ENCODE measurements at places on chromosomes 7 and 10.

DNA sequence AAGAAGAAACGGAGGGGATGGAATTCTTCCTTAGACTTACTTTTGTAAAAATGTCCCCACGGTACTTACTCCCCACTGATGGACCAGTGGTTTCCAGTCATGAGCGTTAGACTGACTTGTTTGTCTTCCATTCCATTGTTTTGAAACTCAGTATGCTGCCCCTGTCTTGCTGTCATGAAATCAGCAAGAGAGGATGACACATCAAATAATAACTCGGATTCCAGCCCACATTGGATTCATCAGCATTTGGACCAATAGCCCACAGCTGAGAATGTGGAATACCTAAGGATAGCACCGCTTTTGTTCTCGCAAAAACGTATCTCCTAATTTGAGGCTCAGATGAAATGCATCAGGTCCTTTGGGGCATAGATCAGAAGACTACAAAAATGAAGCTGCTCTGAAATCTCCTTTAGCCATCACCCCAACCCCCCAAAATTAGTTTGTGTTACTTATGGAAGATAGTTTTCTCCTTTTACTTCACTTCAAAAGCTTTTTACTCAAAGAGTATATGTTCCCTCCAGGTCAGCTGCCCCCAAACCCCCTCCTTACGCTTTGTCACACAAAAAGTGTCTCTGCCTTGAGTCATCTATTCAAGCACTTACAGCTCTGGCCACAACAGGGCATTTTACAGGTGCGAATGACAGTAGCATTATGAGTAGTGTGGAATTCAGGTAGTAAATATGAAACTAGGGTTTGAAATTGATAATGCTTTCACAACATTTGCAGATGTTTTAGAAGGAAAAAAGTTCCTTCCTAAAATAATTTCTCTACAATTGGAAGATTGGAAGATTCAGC, 158.7 kb upstream of the LANCL2 start:
- no peak for DNase-seq

- no peak for DNase-seq
Measured at GRCh38 chr7:129530795-129531391, 28.6 kb downstream of the SMKR1 start.

DNA sequence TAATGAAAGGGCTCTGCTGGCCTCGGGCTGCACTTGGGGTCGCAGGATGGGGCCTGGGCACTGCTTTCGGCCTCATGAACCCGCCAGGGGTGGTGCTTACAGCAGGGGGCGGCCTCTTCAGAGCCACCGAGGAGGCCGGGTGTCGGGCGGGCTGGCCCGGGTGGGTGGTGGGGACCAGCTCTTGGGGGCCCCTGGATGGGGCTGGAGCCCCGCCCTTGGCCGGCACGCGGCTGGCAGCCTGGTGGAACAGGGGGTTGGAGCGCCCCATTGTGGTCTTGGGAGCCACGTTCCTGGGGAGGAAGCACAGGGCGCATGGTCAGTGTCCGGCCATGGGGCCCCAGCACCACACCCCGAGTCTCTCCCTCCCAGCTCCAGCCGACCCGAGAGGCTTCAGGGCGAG, 8.8 kb downstream of the ADAM8 start:
- no peak for DNase-seq

GRCh38 chr10:60172363-60172990, 217.2 kb downstream of the ANK3 start:
- no peak for DNase-seq

GRCh38 chr7:55307123-55307916, 57.8 kb upstream of the LANCL2 start:
- no peak for DNase-seq

DNA sequence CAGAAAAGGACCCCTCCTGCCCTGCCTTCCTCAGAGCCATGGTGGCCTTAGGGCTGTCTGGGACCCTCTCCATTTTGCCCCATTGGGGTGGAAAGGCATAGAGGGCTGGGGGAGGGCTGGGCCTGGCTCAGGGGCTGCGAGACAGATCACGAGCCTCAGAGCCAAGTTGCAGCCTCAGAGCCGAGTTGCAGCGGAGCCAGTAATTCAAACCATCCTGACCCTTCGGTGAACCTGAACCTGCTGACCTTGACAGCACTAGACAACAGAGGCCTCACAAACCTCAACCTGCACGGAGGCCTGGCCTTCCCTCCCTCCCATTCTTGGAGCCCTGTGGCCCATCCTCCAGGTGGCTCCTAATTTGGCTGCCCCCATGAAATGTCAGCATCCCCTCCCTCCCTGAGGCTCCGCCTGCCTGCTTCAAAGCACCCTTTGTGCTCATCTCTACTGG, 45.4 kb downstream of the PAX2 start:
- DNase-seq, result no peak

DNA sequence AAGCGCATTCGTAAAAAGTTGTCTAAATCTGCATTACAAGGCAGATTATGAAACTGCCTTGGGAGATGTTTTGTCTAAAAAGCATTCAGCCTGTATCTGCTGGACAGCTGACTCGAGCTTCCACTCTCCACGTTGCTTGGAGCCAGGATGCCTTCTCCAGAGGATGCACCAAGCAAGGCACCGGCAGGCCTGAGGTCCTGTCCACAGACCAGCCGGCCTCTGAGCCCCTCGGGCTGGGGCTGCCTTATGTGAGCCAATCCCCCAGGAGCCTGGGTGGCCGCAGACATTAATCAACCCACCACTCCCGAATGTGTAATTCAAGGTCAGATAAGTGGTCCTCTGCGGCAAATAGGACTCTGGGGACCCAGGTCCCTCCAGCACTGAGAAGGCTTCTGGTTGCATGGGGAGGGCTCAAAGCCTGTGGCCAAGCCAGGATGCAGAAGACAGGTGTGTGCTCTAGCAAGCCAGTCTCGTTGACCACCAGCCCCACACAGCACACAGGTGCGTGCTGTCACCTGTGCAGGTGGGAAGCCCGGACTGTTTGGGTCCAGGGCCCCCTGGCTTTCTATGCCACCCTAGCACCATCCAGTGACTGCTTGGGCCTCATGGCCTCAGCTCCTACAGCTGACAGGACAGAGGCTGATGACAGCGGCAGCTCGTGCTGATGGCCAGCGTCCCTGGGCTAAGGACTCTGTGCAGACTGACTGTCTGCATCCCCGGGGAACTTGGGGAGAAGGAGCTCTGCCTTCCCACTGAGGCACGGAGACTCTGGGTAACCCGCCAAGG, 4.8 kb upstream of the RET start:
- DNase-seq, result no peak

- peak; percentile 71 for DNase-seq
Measured at GRCh38 chr10:112140110-112140970, 43.2 kb downstream of the GPAM start.

- DNase-seq, result no peak
Measured at GRCh38 chr10:18230794-18231193, 90.6 kb downstream of the CACNB2 start.

DNA sequence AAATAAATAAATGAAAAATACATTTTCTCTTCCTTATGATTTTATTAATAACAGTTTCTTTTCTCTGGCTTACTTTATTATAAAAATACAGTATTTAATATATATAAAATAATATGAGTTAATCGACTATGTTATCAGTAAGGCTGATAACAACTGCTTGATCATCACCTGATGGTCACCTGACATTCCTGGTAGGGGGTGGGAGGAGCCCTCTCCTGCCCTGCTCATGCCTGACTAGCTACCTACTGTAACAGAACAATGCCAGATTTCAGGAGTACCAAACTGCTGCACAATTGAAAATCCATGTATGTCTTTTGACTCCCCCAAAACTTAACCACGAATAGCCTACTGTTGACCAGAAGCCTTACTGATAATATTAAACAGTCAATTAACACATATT, 1.3 kb upstream of the APBB1IP start:
- DNase-seq, result no peak

DNA sequence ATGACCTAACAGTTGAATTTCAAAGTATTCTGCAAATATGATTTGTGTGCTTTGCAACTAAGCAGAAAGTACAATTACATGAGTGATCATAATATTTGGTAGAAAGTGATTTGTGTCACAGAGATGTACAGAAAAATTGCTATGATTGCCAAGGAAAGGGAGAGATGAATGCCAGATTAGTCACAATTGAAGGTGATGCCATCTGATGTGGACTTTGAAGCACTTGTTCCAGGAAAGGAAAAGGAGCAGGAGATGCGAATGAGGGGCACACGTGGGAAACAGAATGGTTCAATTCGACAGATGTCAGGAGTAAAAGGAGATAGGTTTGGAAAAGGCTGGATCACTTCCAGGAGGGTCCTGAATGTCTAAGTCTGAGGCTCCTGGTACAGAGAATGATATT, 153.1 kb upstream of the LAMB4 start:
- no peak for DNase-seq

DNA sequence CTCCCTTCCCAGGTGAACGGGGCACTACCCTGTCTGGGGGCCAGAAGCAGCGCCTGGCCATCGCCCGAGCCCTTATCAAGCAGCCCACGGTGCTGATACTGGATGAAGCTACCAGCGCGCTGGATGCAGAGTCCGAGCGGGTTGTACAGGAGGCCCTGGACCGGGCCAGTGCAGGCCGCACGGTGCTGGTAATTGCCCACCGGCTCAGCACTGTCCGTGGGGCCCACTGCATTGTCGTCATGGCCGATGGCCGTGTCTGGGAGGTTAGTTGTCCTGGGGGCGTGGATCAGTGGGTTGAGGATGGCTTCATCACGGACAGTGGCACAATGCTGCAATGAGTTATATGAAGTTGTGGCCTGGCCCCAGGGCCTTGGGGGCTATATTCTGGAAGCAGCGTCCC, 4.4 kb upstream of the ASIC3 start:
- DNase-seq, result no peak

DNA sequence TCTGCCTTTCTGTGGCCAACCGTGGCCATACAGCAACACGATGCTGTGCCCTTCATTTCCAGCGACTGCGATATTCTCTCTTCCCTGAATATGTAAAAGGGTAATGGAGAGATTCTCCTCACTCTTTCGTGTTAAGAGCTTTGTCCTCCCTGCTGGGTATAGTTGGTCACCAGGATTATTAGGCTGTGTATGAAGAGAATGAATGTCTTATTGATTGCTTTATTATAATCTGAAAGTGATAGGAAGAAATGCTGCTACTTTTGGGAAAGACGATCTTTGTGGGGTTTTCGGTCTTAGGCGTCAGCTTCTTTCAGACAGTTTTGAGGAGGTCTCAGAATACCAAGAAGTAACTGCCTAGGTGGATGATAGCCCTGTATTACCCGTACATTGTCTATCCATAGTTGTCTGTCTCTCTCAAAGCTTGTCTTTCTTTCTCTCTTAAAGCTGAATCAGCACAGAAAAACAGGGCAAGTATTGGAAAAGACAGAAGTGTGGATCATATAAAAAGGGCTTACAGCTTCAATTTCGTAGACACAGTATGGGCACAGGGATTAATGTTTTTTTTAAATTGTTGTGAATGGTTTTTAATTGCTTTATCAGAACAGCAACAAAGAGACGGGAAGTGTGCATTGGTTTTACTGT, 1.2 kb downstream of the AHCYL2 start:
- DNase-seq, result no peak

DNA sequence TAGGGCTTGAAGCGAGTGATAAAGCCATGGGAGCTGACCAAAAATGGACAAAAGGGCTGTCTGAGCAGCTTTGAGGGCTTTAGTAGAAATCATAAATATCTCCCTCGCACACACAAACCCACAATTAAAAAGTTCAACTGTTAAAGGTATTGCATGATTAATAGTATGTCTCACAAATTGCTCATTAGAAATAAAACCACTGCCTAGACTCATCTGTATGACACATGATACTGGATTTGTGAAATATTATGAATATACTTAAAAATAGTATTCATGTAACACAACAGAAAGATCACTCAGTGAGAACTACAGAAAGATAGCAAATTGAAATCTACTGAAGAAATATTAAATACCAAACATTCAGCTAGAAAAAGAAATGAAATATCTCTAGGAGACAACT, 11.9 kb upstream of the PTPN12 start:
- DNase-seq, result no peak

DNA sequence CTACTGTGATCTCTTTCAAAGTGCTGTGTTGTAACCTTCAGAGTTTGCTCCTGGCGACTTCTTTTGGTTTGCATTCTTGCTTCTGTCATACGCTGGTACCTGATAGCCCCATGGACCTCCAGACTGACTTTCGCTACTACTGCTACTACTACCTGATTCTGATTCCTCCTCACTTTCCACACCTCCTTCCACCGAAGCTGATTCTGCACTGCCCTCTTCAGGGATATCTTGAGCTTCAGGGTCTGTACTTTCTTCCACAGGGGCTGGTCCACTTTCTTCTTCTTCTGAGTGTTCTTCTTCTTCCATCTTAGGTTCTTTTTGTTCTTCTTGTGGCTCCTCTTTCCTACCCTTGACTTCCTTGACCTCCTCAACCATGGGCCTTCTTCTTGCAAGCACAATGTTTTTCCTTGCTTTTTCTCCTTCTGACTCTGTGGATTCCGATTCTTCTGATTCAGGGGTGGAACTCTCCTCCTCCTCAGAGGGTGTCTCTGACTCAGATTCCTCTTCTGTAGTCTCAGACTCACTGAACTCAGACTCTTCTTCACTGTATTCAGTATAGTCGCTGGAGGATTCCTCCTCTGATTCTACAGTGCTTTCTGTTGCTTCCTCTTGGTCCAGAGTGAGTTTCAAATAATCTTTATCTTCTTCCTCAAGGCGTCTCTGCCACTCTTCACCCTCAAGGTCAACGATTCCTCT, 992.2 kb downstream of the PCDH15 start:
- DNase-seq, result no peak

- DNase-seq, result no peak
Measured at GRCh38 chr7:88203401-88203800, 16.4 kb downstream of the SRI start.

GRCh38 chr10:7915923-7916536, 97.7 kb downstream of the TAF3 start:
- DNase-seq, result no peak

- DNase-seq, result no peak
Measured at GRCh38 chr7:117448655-117449054, 21.4 kb upstream of the ASZ1 start.

- no peak for DNase-seq
Measured at GRCh38 chr7:33998476-33998875, 93.1 kb downstream of the BMPER start.

GRCh38 chr7:25840209-25840792, 311.7 kb upstream of the NFE2L3 start:
- no peak for DNase-seq

GRCh38 chr7:136664537-136664936, 203.9 kb upstream of the CHRM2 start:
- DNase-seq, result no peak

GRCh38 chr10:118723466-118723865, 31.3 kb downstream of the CACUL1 start:
- no peak for DNase-seq

- no peak for DNase-seq
Measured at GRCh38 chr10:47107007-47107747, 192.8 kb upstream of the GDF10 start.

DNA sequence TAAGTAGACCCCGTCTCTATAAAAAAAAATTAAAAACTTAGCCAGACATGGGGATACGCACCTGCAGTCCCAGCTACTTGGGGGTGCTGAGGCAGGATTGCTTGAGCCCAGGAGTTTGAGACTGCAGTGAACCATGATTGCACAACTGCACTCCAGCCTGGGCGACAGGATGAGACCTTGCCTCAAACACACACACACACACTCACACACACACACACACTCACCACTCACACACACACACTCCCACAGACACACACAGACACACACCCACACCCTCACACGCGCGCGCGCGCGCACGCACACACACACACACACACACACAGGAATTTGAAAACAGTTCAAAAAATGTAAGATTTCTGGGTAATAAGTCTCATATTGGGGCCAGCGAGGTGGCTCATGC, 8.7 kb upstream of the GRIFIN start:
- DNase-seq, result no peak
